ENCODE measurements at places on chromosomes 7 and 10.

DNA sequence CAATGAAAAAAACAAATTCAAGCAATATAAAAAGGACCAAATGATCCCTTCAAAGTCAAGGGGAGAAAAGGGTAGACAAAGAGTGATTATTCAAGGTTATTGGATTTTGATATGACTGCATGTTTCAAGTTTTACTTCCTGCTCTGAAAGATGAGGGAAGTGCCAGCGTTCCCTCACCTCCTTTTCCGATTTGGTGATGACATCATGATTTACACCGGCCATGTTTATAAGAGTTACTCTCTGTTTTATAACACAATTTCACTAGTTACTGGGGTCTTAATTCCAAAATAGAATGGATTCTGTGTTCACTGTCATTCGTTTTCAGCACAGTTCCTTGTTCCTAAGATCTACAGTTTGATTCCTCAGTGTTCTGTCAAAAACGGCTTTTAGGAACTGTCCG, 60.5 kb upstream of the CPXM2 start:
- no peak for DNase-seq

GRCh38 chr10:14403359-14403758, 72.6 kb upstream of the FRMD4A start:
- no peak for DNase-seq

DNA sequence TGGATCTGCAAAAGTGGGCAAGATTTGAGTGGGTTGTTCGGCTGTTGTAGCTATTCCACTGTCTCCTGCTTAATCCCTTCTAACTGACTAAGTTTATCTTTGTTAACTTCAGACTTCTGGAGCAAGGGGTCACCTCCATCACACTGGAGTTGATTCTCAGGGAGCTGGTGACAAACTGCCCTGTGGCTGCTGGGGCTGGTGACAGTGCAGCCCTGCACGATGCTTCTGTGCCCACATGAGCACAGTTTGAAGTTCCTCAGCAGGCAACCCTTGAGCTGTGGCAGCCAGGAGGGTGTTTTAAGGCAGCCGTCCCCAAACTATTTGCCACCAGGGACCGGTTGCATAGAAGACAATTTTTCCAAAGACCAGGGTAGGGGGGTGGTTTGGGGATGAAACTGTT, 40.5 kb downstream of the ADRB1 start:
- no peak for DNase-seq

DNA sequence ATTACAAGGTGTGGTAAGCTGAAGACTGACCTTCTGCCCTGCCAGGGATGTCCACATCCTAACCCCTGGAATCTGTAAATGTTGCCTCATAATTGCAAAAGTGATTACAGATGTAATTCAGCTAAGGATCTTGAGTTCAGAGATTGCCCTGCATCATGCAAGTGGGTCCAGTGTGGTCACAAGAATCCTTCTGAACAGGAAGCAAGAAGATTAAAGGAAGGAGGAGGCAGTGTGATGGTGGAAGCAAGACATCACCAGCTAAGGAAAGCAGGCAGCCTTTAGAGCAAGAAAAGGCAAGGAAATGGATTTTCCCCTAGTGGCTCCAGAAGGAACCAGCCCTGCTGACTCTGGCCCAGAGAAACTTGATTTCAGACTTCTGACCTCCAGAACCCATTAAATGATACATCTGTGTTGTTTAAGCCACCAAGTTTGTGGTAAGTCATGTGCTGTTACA, 78.1 kb downstream of the USP6NL start:
- DNase-seq: no peak
